NCI-H1694 (cell line): ENCODE measurements at places on chromosomes 4 and X.

GRCh38 chr4:76386566-76387305, 34.2 kb downstream of the CCDC158 start:
- no peak for DNase-seq

DNA sequence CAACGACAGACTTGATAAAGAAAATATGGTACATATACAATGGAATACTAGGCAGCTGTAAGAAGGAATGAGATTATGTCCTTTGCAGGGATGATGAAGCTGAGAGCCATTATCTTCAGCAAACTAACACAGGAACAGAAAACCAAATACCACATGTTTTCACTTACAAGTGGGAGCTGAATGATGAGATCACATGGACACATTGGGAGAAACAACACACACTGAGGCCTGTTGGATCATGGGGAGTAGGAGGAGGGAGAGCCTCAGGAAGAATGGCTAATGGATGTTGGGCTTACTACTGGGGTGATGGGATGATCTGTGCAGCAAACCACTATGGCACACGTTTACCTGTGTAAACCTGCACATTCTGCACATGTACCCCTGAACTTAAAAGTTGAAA, 209.7 kb downstream of the SPRY1 start:
- no peak for DNase-seq

DNA sequence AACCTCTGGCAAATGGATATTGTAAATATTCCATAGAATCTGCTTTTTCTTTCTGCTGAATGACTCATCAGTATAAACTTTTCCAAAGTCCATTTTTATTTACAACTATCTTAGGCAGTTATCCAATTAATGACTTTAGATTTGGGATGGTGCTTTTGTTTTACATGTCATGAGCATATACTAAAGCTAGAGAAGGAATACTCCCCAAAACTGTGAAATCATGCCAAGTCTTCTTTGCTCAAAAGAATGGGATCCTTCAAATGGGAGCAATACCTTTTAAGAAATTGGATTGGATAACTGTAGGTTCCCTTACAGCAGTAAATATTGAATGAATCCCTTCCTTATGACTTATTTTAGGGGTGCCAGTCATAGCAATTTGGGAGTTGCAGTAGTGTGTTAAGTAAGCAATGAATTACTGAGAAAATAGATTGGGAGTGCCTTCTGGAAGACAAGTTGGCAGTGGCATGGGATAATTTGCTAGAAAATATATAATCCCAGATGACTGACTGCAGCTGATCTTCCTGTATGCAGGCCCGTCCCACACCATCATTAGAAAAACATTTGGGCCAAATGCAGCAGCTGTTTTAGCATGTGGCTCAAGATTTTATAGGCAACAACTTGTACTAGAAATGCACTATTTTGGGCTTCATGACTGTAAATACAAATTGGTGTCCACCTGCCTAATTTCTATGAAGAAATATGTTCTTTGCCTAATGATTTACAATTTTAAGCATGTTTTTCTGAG, 2.8 kb downstream of the TMPRSS11D start:
- peak; percentile 79 for DNase-seq

GRCh38 chr4:2931512-2932301, 31.5 kb downstream of the NOP14 start:
- no peak for DNase-seq

GRCh38 chr4:135238940-135239339, 1037.4 kb upstream of the PABPC4L start:
- no peak for DNase-seq
